ENCODE measurements at places on chromosomes 2 and 18.

DNA sequence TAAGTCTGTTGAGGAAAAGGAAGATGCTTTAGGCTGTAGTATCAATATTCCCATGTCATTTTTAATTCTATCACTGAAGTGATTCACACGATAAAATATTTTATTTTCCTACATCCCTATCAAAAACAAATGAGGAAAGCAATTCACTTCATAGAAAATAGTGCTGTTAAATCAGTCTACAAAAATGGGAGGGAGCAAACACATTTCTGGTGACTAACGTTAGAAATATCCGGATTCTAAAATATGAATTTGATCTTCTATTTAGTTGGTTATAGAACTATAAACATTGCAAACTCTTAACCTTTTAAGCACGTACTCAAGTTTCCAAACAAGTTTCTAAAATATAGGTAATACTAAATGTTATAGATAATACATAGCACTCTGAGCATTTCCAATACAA is 20.8 kb downstream of the ATF2 start:
- no peak for DNase-seq

- no peak for DNase-seq
These were observed 14.6 kb upstream of the MEP1B start for GRCh38 chr18:32175265-32175664.

DNA sequence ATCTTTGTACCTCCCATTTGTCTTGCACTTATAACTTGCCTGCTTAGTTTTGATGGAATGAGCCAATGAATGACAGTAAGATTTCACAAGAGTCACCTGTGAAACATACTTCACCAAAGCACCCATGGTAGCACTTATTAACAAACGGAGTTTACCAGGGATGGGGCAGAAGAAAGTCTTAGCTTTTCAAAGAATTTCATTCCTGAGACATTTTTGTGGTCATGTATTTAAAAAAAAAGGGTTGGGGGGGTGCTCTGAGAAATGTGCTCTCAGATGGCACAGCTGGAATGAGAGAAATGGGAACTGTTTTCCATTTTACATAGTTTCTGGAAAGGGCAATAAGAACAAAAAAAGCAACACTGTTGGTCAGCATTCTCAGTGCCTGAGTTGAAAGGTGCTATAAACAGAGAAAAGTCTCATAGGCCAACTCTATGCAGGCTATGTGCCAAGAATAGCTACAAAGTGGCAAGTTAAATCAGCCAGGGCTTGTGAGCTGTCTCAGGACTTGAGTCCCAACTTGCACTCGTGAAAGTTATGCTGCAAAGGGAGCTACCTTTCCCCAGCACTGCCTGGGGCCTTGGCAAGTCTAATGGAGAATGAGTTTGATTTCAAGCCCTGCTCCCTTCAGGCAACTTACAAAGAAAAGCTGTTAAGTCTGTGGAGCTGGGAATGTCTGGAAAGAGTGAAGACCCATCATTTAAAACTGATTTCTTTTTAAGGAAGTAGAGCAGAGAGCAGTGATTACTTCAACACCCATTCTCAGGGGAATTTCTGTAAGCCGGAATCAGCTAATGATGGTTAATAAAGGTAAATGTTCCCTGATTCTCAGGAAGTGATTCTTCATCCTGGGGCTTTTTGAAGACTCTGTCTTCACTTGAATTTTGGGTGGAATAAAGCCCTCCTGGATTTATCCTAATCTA is 170.6 kb downstream of the SLC8A1 start:
- DNase-seq: no peak

GRCh38 chr2:96493072-96493471 is 12.1 kb downstream of the NEURL3 start:
- no peak for DNase-seq

DNA sequence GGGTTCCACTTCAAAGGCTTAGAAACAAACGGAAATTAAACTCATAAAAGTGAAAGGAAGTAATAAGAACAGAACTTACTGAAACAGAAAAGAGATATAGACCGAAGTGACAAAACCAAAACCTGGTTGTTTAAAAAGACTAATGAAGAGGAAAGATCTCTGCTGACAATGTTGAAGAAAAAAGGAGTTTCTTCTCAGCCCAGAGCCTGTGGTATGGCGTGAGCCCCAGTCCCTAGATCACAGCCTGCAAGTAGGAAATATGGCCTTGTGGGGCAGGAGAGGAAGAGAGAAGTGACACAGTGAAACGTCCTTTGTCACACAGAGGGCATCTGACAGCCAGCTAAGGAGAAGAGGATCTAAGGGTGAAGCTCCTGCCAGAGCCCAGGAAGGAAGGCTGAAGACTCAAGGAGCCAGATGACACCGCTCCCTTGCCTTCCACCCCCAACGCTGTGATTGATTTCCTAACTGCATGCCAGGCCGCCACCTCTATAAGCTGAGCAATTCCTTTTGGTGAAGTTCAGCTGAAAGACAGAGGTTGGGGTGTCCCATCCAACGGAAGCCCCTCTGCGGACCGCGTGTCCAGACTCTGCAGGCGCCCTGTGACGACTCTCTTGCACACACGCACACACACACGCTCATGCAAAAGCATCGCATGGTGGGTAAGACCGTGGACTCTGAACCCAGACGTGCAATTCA is 141.1 kb downstream of the HDAC4 start:
- DNase-seq: no peak

DNA sequence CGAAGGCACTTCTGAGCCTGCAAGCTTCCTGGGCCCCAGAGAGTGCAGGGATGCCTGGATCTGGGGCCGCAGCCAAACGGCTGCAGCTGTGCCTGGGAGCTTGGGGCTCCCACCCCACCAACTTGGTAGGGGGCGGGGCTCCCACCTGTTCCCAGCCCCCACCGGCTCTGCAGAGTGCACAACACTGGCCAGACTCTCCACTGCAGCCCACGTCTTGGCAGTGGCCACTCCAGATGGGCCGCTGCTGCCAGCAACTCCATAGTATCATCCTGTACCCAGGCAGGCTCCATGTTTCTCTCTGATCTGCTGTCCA is 9.9 kb downstream of the DYSF start:
- no peak for DNase-seq

GRCh38 chr2:201852878-201853415 is 46.6 kb downstream of the CDK15 start:
- DNase-seq: no peak

GRCh38 chr2:38233231-38233983 is 143.7 kb downstream of the ATL2 start:
- no peak for DNase-seq

DNA sequence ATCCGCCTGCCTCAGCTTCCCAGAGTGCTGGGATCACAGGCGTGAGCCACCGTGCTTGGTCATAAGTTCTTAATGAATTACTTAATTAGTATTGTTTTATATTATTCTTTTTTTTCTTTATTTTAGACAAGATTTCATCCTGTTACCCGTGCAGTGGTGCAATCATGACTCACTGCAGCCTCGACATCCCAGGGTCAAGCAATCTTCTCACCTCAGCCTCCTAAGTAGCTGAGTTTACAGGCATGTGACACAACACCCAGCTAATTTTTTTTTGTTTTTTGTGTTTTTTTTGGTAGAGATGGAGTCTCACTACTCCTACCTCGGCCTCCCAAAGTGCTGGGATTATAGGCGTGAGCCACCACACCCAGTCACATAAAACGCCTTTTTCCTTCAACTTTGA is 17.3 kb downstream of the C2orf42 start:
- DNase-seq: no peak

GRCh38 chr2:120509991-120510735 is 164.2 kb downstream of the INHBB start:
- no peak for DNase-seq

DNA sequence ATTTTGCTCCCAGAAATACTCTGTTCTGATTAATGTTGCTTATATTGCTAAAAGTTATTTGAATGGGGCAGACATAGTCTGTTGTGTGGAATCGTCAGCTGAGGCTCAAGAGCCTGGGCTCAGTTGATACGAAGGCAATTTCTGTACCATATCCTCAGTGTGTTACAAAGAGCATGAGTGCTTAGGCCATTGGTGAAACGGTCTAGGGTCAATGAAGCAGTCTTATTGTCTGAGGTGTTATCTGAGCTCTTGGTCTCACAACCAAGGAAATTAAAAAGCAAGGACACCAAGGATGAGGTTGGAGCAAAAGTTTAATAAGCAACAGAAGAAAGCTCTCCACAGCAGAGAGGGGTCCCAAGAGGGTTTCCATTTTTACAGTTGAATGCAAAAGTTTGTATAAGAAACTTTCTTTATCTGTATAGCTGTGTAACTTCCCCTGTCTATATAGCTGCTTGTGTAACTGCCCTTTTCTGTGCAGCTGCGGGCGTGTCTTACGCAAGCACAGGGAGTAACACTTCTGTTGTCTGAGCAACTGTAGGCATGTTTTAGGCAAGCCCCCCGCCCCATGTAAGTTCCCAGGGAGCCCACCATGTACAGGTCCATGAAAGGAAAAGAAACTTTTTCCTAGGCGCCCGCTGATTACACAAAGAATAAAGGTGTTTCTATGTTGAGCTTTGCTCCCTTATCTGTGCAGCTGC is 40.6 kb upstream of the DSC1 start:
- no peak for DNase-seq

DNA sequence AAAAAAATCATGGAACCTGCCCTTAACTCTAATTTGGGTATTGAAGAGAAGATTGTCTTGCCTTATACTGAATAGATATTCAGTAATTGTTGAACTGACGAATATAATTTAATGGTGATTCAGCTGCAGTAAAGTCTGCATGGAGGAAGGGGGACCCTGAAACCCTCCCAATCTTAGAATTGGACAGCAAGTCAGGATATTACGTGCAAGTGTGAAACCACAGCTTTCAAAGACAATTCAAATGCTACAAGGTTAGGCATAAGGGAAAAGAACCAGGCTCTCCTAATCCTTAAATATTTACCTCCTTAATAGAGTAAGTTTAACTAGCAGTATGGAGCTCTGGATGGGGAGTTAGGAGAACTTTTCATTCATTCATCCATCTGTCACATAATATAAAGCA is 226.9 kb upstream of the TNP1 start:
- DNase-seq: no peak
